ENCODE measurements at places on chromosomes 2 and 18.

GRCh38 chr2:137957033-137957432 is 7.2 kb upstream of the HNMT start:
- DNase-seq, result no peak

GRCh38 chr18:12287131-12287681 is 20.8 kb upstream of the TUBB6 start:
- DNase-seq, result no peak

DNA sequence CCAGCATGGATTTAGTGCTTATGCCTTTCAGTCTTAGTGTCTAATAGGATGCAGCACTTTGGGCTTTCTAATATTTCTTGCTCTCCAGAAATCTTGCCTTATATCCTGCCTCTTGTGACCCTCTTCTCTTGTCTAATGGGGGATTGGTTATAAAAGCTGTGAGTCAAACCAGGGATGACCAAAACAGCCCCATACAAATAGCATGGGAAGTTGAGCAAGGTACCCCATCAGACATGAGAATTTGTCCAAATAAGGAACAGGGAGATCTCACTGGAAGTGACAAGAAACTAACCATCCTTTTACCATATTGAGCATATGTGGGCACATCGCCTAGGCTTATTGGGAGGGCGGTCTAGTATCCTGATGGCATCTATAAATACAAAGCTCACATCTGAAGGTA is 78.8 kb upstream of the BZW1 start:
- DNase-seq, result no peak

- no peak for DNase-seq
These were observed 10.6 kb upstream of the SLC39A10 start for GRCh38 chr2:195646424-195646823.

DNA sequence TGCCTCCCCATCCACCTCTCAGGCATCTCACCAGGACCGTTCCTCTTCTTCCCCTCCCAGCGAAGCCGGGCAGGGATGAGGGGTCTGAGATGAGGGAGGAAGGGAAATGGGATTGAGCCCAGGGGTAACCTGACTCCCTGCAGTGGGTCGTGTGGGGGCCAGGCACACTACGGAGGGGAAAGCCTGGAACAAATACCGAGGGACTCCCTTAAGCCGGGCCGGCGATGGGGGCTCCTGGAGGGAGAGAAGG is 250 bp upstream of the SPEG start:
- no peak for DNase-seq

DNA sequence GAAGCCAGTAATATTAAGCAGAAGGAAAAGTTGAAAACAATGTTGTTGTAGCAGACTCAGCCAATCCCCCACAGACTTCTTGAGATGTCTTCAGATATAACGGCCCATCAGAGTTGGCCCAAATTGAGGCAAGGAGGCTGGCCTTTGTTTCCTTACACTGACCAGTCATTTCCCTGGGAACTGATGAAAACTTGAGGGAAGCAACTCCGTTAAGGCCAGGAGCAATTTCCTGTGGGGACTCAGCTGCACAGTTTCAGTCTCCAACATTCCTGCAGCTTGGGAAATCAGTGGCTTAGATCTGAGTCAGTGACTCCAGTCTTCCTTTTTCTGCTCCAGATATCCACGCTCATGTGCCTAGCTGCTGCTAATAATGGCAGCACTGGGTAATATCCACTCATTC is 75.7 kb downstream of the FTCDNL1 start:
- no peak for DNase-seq
